Activated naive CD8-positive, alpha-beta T cell treated with anti-CD3 and anti-CD28 coated beads, Interleukin-2, amount 10 ng/mL, durations not matched to agents 7 days and 5 days (primary cell): ENCODE measurements at places on chromosomes 4 and X. TPM values are rescaled to one million over a fixed set of nuclear protein-coding genes. Genes with fewer than 3 reads are reported as not detected.

DNA sequence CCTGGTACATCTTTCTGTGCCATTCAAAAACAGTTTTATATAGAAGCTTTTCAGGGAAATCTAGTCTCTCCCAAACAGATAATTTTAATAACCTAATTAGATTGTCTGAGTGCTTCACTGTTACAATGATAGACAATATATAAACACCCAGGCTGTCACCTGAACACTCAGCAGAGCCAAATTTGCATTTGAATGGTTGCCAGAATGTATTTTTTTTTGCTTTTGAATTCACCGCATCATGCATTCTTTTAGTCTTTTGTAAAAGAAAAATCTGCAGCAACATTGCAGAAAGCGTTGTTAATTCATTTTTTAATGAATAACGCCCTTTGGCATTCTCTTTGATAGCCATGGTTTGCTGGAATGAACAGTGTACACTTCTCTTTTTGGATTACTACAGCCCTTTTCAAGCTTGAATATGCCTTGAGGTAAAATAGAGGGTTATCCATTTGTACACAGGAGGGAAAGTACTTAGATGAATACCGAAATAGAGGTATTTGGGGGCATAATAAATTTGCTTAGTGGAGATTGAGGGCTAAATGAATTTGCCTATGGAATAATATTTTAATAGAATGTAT, 175.0 kb upstream of the EPHA5 start:
- H3K36me3 ChIP-seq = no peaks in the 10 kb centered on the region
- no peak overlapping the region for H3K27ac ChIP-seq
- no peak for DNase-seq
- no peaks in the 10 kb centered on the region for H3K4me1 ChIP-seq
- no peaks in the 10 kb centered on the region for H3K27me3 ChIP-seq
- H3K4me3 ChIP-seq = no peak overlapping the region

DNA sequence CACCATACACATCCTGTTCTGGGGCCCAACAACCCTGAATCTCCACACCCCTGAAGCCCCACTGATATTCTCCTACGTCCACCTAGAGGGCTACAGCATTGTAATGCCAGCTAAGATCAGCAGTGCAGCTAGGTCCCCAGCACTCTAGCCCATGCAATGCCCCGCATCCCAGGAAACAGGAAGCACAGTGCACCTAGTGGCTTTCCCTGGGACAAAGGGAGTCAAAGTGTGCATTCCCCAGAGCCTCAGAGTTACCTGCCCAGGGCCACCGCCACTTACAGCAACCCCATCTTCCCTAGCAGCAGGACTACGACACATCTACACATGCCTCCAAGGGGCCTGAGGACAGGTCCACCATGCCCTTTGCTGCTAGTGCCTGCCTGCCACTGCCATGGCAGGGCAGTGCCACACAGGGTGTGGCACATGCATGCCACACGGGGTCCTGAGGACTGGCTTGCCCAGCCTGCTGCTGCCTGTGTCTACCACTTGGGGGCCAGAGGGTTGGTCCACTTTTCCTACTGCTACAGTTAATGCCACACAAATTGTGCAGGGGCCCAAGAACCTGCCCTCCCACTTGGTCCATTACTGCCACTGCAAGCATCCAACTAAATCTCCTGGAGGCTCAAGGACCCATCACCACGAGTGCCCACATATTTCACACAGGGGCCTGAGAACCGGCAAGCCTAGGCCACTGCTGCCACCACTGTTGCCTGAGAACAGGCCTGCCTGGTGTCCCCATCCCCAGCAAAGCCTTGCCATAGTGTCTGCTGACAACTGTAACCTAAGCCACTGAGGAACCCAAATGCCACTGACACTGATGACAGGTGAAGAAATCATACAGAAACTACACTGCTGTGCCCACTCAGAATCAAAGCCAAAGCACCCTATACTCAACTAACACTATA, 23.7 kb downstream of the TLR6 start:
- DNase-seq = no peak
- H3K4me1 ChIP-seq = peaks cover 11% of the 10 kb centered on the region
- H3K36me3 ChIP-seq = peaks cover 20% of the 10 kb centered on the region

Gene SERTM2
- not detected for total RNA-seq

GRCh38 chrX:97168646-97169045, 284.9 kb downstream of the RPA4 start:
- H3K27ac ChIP-seq = no peak overlapping the region
- DNase-seq = no peak
- peaks cover 2% of the 10 kb centered on the region for H3K36me3 ChIP-seq

DNA sequence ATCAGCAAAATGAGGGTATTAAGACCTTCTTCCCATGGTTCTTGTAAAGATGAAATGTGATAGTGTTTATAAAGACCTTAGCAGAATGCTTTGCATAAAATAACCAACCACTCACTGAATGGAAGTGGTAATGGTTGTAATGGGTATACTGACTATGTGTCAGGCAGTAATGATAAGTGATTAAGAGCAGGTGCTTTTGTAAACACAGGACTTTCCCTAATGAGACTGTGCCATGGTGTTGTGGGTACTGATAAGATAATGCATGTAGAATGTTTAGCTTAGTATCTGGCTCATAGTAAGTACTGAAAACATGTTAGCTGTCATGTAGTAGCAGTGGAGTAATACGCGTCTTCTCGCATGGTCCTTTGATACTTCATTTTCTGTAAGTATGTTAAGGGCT, 6.9 kb downstream of the LSM6 start:
- no peak overlapping the region for H3K27ac ChIP-seq
- H3K27me3 ChIP-seq = no peaks in the 10 kb centered on the region
- no peak overlapping the region for H3K4me3 ChIP-seq
- no peak for DNase-seq

Gene OCIAD2
- total RNA-seq = 85.7 TPM

- H3K27ac ChIP-seq = no peak overlapping the region
- no peaks in the 10 kb centered on the region for H3K4me1 ChIP-seq
- H3K36me3 ChIP-seq = no peaks in the 10 kb centered on the region
- H3K27me3 ChIP-seq = no peaks in the 10 kb centered on the region
These were observed 691.9 kb downstream of the TECRL start for GRCh38 chr4:63717384-63717783.

Gene GPRASP1
- 12.7 TPM for total RNA-seq

DNA sequence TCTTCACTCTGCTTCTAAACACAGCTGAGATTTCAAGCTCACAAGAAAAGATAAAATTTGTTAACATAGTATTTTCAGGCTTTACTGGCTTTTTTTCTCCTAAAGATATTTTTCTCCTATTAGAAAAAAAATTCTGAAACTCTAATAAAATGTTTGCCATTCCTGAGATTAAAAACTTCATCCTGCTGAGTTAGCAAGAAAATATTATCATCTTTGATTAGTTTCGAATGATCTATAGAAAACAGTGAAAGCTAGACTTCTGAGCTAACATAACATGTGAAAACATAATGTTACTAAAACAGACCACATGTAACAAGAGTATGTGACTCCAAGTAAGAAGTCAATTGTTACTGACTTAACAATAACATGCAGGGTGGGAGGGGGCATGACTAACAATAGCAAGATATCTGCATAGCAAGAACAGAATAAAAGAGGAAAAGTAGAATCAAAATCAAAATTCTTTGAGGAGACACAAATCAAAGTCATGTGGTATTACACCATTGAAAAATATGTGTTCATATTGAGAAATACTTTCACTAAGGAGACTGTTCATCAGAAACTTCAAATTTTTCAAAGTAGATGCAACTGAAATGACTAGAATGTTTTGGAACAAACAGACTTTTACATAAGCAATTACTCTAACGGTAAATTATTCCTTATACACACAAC, 14.5 kb downstream of the TBCK start:
- H3K36me3 ChIP-seq = peaks cover 29% of the 10 kb centered on the region
- H3K4me1 ChIP-seq = peaks cover 4% of the 10 kb centered on the region
- no peak overlapping the region for H3K27ac ChIP-seq

GRCh38 chr4:148044089-148044911, 312.4 kb downstream of the ARHGAP10 start:
- peaks cover 5% of the 10 kb centered on the region for H3K36me3 ChIP-seq
- peaks cover 7% of the 10 kb centered on the region for H3K4me1 ChIP-seq
- no peaks in the 10 kb centered on the region for H3K27me3 ChIP-seq

Gene HTN1
- total RNA-seq = not detected

DNA sequence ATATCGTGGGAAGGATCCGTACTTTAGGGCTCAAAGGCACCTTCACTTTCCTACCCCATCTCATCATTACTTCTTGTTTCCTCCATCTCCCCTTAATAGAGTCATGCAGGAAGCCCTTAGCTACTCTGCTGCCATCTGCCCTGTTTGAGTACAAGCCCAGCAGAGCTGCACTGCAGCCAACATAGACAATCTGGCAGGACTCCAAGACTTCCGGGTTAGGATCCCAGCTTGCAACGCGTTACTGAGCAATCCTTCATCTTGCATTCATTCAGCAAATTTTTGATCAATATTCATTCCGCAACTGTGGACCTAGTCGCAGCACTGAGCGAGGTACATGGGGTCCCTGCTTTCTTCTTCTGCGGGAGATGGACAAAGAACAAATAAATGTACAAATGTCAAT, 344.9 kb downstream of the BCOR start:
- H3K36me3 ChIP-seq = no peaks in the 10 kb centered on the region
- H3K4me3 ChIP-seq = no peak overlapping the region
- DNase-seq = no peak

GRCh38 chr4:16386711-16387320, 160.5 kb upstream of the TAPT1 start:
- H3K4me3 ChIP-seq = no peak overlapping the region
- no peak overlapping the region for H3K27ac ChIP-seq
- no peaks in the 10 kb centered on the region for H3K36me3 ChIP-seq
- H3K4me1 ChIP-seq = no peaks in the 10 kb centered on the region

- H3K36me3 ChIP-seq = no peaks in the 10 kb centered on the region
- peaks cover 37% of the 10 kb centered on the region for H3K4me1 ChIP-seq
- peaks cover 66% of the 10 kb centered on the region for H3K27me3 ChIP-seq
- peak overlapping the region; percentile 81 for H3K4me3 ChIP-seq
- peak; percentile 90 for DNase-seq
These were observed 9.5 kb downstream of the RGS12 start for GRCh38 chr4:3302173-3302785.
